ENCODE measurements at places on chromosomes 2 and 18. TPM values are rescaled to one million over a fixed set of nuclear protein-coding genes. Genes with fewer than 3 reads are reported as not detected.

GRCh38 chr2:45782436-45782835, 131.0 kb downstream of the PRKCE start:
- DNase-seq = peak; percentile 10

DNA sequence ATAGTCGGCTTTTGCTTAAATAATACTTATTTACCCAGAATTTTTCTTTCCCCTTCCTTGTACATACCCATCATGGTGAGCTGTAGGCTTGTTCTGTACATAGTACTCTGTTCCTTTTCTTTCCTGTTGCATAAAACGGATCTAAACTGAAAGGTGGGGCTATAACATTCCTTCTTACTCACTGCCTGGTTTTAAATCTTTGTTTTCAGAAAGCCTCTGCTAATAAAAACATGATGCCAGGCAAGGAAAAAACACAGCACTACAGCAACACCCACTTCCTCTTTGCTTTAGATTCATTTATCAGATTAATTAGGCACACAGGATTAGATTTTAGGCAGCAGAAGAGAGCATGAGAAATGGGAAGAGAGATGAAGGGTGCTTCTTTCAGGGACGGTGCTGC, 19.6 kb upstream of the STON1 start:
- DNase-seq = no peak

GRCh38 chr2:120568089-120568974, 167.3 kb upstream of the GLI2 start:
- no peak for DNase-seq

- no peak for DNase-seq
These were observed 472 bp upstream of the PLEKHM3 start for GRCh38 chr2:208025814-208026184.

- DNase-seq = no peak
These were observed 57.9 kb downstream of the TLK1 start for GRCh38 chr2:171102802-171103201.

DNA sequence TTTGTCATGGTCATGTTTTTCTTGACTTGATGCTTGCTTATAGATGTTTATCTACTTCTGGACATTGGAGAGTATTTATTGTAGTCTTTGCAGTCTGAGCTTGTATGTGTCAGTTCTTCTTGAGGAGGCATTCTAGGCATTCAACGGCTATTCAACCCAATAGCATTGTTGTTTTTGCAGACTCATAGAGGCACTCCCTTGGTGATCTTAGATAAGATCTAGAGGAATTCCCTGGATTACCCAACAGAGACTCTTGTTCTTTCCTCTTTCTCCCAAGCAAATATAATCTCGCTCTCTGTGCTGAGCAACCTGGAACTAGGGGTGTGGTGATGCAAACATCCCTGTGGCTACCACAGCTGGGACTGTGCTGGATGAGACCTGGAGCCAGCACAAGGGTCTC, 40.4 kb downstream of the SYT4 start:
- DNase-seq = no peak

- peak; percentile 90 for DNase-seq
These were observed 24.4 kb downstream of the NFE2L2 start for GRCh38 chr2:177239932-177240630.

GRCh38 chr2:38260469-38260868, 116.6 kb downstream of the ATL2 start:
- DNase-seq = no peak

DNA sequence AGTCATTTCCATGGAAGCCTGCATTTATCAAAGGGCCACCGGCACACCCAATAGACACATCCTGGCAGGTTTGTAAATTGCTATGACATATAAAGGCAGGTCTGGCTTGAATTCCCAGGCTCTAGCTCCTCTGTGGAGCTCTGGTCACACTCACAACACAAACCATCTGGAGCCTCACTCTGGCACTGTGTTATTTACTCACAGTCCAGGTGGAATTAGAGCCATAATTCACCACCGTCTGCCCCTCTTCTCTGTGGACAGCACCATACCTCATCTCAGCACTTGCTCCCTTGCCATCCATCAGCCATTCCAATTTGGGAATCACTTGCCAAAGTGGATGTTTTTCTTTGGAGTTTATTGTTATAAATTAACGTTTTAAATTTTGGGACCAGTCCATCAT, 84.3 kb upstream of the OSR1 start:
- DNase-seq = no peak

GRCh38 chr2:105416156-105416555, 17.3 kb upstream of the FHL2 start:
- DNase-seq = no peak

DNA sequence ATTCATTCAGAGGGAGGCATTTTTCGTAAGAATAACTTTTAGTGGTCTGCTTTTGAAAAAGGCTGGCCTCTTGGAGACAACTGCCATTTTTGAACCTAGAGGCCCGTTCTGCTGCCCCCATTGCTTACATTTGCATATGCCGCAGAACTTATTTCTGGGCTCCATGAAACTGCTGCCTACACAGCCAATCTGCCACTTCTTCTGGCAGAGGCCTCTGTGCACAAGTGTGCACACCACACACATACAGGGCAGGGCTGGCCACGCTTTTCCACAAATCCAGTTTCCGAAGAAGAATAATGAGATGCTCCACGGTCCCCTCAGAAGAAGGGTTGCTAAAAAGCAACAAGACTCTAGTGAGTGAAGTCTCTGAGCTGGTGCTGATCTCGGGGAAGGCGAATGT, 56.2 kb downstream of the TMEM200C start:
- DNase-seq = no peak

- DNase-seq = no peak
These were observed 26.4 kb downstream of the SPEG start for GRCh38 chr2:219461047-219461514.

DNA sequence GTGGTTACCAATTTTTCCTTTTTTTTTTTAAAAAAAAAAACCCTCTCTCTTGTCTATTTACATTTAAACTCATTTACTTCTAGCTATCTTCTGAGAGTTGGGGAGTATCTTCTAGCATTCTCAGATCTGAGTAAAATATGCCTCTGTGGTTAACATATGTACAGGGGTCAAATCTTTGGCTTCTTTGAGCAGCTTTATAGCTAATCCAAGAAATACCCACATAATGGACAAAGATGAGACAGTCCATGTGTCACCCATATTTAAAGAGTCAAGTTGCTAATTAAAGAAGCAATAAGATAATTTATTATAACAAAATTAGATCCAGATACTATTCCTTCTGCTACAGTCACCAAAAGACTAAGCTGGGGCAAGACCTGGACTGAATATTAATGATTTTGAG, 139.0 kb upstream of the HNRNPA3 start:
- DNase-seq = peak; percentile 12

DNA sequence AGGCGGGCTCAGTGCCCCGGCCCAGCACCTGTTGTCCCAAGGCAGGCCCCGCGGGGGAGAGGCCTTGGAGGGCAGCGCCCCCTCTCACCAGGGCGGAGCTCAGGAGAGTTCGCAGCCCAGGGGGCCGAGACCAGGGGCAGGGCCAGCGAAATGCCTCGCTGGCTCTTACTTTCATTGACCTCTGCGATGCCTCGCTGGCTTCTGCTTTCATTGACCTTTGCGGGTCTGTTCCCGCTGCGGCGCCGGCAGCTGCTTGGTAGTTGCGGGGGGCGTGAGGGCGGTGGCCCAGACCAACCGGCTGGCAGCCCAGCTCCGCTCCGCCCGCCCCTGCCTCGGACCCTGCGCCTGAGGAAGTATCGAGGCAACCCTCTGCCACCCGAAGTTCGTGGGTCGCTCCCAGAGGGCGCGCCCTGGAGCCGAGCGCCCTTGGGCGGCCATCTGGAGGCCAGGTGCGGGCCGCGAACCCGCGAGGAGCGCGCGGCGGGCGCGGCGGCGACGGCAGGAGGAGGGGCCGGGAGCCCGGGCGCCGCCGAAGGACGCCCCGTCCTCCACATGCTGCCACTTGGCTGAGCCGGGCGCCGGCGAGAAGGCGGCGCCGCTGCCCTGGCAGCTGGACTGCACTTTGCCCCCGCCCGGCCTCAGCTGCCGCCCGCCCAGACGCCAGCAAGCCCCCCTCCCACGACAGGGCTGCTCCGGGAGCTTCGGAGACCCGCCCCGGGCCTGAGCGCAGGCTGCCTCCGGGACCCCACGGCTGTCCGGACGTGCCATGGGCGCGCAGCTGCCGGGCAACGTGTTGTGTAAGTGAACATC, 118.0 kb upstream of the MSTN start:
- peak; percentile 16 for DNase-seq

DNA sequence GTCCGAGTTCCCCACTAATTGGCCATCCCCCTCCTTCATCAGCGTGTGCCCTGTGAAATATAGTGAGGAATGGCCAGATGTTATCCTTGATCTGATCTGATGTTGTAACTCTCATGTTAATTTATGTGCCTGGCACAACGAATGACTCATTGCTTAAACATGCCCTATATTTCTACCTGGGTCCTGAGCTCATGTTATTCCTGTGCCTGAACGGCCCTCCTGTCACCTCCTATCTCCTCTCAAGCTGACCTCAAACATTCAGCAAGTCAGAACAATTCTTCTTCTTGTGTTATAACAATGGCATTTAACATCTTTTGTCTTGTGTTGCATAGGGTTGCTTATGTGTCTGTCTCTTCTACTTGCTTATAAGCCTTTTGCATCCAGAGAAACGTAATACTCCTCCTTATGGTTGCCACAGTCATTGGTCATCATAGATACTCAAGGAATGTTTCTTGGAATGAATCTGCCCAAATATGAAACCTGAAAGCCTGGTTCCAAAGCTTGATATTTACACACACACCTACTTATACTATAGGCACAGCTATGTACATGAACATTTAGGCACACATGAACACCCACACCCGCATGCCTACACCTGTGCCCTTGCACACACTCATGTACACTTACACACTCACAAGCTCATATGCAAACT, 80.2 kb upstream of the PHLPP1 start:
- DNase-seq = no peak

DNA sequence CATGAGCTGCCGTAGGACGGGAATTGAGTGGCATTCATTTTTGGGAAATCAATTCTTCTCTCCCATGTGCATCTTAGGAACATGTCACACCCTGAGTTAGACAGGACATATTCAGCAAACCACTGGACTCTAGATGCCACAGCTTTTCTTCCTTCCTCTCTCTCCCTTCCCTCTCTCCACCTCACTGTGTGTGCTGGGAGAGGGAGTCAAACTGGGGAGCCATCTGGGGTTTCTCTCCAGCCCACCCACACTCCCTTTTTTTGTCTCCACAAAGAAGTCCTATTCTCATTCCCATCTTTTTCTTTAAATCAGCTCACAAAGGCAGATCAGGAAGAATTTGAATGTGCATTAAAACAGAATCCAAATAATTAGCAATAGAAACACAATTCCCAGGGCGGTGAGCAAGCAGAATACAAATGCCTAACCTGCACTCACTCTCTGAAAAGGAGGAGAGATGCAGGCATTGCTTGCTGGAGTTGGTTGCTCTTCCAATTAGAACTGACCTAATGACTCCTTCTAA, 15.4 kb downstream of the CD28 start:
- no peak for DNase-seq

DNA sequence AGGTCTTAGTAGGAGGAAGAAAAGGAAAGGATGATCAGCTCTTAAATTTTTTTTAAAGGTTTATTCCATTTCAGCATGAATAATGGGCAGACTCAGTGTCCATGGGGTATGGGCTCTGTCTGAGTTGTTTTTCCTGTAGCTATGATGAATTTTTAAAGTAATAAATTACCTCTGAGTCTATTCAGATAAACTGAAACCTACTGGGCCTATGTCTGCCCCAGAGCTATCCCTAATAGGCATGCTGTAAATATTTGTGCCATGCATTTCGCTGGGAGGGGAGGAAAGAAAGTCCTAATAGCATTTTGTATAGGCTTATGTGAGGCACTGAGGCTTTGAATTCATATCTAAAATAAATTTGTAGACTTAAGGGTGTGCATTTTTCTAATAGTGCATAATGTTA, 210.4 kb upstream of the BOD1L2 start:
- DNase-seq = no peak

GRCh38 chr2:110099471-110100225, 16.0 kb downstream of the MALL start:
- no peak for DNase-seq

GRCh38 chr2:40741532-40741931, 289.6 kb upstream of the SLC8A1 start:
- no peak for DNase-seq

DNA sequence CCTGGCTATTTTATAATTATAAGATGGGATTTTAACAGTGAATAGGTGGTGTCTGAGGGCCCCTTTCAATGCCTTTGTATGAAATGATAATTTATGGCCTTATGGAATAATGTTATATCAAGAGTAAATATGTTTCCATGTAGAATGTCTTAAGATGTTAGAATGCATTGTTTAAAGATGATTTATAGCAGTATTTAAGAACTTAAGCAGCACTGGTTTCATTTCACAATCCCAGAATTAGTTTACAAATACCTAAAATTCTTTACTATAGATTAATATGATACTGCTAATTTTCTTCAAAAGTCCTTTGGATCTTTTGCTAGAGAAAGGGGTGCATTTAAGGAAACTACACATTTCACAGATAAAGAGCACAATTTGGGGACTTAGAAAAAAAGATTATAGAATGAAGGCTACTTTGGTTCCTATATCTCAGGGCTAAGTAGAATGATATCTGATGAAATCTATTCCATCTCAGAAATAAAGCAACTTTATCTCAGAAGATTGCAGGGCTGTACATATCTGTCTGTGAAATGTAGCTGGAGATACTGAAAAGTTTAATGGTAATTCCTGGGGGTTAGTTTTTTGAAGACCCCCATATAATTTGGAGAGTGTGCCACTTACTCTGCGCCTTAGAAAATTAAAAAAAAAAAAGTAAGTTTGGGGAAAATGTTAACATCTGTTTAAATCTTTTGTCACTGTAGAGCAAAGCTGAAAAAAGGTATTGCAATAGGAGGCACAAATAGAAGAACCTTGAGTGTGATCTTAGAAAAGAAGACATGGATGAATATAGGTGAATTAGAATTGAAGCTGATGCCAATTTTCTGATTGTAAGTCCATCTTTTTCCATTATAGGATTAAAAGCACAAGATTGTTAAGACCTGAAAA, 123.4 kb downstream of the GULP1 start:
- no peak for DNase-seq

GRCh38 chr2:70789304-70790135, 923 bp downstream of the FIGLA start:
- DNase-seq = peak; percentile 24

DNA sequence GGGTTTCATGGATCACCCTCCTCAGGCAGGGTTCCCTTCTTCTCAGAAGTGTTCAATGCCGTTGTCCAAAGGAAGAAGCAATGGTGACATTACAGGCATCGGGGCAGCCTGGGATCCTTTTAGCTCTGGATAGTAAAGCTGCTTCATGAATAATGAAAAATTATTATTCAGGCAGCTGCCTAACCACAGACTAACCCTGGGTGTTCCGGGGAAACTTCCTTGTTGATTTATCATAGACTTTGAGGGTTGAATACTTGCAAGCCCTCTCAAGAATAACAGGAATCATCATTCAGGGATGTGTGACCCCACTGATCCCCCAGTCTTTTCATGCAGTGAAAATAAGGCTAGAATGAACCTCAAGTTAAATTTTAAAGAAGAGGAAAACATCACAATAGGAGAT, 419.4 kb downstream of the MEIS1 start:
- DNase-seq = no peak

- peak; percentile 70 for DNase-seq
These were observed 290.8 kb downstream of the PRKCE start for GRCh38 chr2:45942237-45942738.

Gene GALNT3
- 20.3 TPM for total RNA-seq

Gene SCYGR4
- total RNA-seq = 0.89 TPM

Gene TUBB8B
- not detected for total RNA-seq

Gene BUB1
- 16.7 TPM for total RNA-seq

Gene SAG
- not detected for total RNA-seq

Gene ABCG5
- not detected for total RNA-seq

All from skin of body (tissue), 3 donors.